T-helper 2 cell treated with Interferon-gamma antibody and Interleukin-4, amounts not matched to agents 5 μg/mL and 100 μg/mL, for 36 hours (primary cell): ENCODE measurements at places on chromosomes 11 and 22.

- no peak overlapping the region for H3K27ac ChIP-seq
- no peaks in the 10 kb centered on the region for H3K27me3 ChIP-seq
- DNase-seq = no peak
- no peaks in the 10 kb centered on the region for H3K36me3 ChIP-seq
- no peak overlapping the region for H3K4me3 ChIP-seq
- no peaks in the 10 kb centered on the region for H3K4me1 ChIP-seq
These were observed 1073.3 kb downstream of the TBC1D22A start for GRCh38 chr22:47835726-47836125.

GRCh38 chr22:42869888-42870480, 12.9 kb upstream of the ARFGAP3 start:
- no peak overlapping the region for H3K27ac ChIP-seq
- no peak overlapping the region for H3K4me3 ChIP-seq
- H3K4me1 ChIP-seq = peaks cover 1% of the 10 kb centered on the region

GRCh38 chr11:112162761-112163546, 940 bp downstream of the IL18 start:
- H3K27ac ChIP-seq = no peak overlapping the region
- peaks cover 18% of the 10 kb centered on the region for H3K27me3 ChIP-seq
- H3K36me3 ChIP-seq = no peaks in the 10 kb centered on the region

- no peaks in the 10 kb centered on the region for H3K27me3 ChIP-seq
- H3K27ac ChIP-seq = no peak overlapping the region
- H3K4me3 ChIP-seq = no peak overlapping the region
- no peak for DNase-seq
- H3K4me1 ChIP-seq = no peaks in the 10 kb centered on the region
These were observed 380.5 kb downstream of the SHANK2 start for GRCh38 chr11:70871881-70872280.

DNA sequence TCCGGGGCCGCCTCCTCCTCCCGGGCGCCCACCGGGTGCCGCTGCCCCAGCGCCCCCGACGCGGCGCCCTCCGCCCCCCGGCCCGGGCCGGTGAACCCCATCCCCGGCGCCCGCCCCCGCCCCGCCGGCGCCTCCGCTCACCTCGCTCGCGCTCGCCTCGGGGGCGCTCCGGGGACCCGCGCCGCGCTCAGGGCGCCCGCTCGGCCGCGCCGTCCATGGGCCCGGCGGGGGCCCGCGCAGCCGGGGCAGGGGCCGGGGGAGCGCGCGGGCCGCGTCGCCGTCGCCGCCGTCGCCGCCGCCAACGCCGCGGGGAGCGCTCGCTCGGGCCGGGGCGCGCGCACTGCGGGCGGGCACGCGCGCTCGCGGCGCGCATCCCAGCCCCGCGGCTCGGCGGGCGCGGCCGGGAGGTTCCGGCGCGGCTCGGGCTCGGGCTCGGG, 293 bp downstream of the DUSP8 start:
- no peak overlapping the region for H3K27ac ChIP-seq
- no peak for DNase-seq
- peaks cover 32% of the 10 kb centered on the region for H3K27me3 ChIP-seq
- no peaks in the 10 kb centered on the region for H3K36me3 ChIP-seq
